ENCODE measurements at places on chromosomes 5 and 9.

GRCh38 chr5:14112998-14113652, 30.0 kb upstream of the TRIO start:
- no peak for DNase-seq

DNA sequence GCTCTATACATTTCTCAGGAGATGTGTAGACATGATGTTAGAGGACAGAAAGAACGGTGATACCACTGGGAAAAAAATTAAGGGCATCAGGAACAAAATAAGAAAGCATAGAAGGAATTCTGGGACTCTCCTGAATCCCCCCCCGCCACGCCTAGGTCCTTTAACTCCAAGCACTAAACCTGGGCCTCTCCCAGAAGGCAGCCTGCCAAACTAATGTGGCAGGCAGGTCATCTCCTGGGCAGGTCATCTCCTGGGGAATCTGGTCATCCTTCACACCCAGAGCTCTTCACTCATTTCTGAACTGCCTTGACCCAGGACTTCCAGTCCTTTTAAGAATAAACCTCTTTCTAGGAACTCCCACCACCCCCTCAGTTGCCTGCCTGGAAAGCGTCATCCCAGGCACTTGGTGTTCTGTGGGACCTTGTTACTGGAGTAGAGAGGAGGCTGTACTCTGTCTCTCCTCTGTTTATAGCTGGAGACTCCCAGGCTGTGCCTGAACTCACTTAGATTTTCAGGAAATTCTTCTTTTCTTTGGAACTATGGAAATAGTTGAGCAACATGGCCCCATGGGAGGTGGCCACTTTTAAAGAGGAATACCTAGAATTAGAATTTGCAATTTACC, 24.1 kb downstream of the PSAT1 start:
- DNase-seq = no peak

GRCh38 chr5:181041043-181041442, 977 bp downstream of the BTNL9 start:
- DNase-seq = no peak

DNA sequence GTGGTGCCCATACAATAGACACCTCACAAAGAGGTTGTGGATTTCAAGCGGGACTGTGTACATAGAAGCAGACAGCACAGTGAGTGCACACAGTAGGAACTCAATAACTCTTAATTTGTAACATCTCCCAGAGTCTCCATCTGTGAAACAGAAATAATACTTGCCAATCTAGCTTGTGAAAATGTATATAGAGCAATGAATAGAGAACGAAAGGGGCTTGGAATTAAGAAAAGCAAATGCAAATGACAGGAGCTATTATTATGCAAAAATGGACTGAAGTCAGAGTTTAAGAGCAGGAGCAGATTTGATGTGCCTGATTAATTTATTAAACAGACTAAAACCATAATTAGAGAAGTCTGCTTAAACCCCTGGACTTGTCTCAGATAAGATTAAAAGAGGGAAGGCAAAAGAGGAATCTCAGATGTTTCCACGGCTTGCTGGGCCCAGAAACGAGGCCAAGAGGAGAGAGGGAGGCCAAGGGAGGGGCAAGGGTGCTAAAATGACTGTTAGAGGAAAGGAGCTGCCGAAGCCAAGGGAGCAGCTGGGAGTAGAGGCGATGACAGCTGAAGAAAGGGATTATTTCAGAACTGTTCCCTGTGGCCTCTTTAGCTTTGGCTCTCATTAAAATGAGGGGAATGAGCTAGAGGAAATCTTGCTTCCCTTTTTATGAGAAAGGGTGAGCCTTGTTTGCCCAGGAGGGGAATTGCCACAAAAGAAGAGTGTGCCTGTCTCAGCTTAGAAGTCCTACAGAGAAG, 72.1 kb downstream of the FEM1C start:
- DNase-seq = no peak

DNA sequence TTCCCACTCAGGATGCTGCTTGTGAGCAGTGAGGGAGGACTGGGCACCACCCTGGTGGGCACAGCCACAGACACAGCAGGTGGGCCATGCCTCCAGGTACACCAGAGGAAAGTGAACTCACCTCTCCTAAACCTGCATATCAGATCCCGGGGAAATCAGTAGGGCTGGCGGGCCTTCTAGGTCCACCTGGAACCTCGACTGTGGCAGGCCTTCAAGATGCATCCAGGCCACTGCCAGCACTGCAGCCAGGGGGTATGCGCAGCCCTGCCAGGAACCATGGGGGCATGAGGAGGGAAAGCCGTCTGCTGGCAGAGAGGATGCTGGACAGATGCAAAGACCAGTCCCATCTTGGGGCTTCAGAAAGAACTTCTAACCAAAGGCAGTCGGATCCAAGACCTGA, 270.6 kb upstream of the IRX4 start:
- DNase-seq = no peak

DNA sequence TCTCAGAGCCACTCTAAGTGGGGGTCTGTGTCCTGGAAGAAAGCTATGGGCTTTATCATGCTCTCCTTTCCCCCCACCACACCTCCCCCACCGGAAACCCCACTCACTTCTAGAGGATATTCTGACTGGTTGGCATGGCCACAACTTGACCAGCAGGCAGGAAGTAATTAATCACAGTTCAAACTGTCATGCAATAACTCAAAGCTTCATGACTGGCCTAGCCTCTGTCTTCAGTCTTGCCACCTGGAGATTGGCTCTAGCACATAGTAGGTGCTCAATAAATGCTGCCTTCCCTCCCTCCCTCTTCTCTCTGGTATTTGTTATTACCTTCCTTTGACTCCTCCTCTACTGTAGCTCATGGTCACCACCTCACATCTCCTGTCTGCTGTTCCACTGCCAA, 124.7 kb downstream of the GABBR2 start:
- no peak for DNase-seq

- DNase-seq = peak; percentile 53
Measured at GRCh38 chr5:124745928-124746915, at the start of gene ZNF608. Gene ZNF608 (minus strand): TSS chr5:124746639. CDS start chr5:124744989, 1,650 bp downstream.

DNA sequence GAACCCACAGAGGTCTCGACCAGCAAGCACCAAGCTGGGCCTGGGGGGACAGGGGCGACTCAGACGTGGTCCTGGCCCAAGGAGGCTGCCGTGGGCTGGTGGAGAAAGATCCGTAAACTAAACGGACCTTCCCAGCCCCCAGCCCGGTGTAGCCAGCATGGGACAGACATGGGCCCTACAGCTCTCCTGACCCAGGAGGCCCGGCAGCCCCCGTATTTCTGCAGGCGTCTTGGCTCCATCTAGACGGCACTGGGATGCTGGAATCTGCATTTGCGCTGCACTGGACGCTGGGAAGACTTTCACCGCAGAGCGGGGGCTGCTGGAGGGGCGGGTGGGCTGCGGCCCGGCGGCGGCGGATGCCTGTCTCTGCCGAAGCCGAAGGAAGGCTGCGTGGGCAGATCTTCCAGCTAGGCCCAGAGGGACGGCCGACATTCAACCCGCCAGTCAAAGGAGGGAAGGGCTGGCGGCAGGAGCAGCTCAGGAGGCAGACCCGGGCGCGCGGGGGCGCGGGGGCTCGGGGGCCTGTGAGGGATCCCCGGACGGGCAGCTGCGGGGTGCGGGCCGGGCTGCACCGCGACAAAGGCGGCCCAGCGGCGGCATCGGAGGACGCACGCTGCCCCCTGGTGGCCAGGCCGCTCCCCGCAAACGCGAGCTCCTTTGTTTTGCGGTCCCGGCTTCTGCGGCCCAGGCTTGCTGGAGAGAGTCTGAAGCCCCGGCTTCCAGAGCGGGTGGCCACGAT, 266.2 kb downstream of the NSG2 start:
- DNase-seq = peak; percentile 60

DNA sequence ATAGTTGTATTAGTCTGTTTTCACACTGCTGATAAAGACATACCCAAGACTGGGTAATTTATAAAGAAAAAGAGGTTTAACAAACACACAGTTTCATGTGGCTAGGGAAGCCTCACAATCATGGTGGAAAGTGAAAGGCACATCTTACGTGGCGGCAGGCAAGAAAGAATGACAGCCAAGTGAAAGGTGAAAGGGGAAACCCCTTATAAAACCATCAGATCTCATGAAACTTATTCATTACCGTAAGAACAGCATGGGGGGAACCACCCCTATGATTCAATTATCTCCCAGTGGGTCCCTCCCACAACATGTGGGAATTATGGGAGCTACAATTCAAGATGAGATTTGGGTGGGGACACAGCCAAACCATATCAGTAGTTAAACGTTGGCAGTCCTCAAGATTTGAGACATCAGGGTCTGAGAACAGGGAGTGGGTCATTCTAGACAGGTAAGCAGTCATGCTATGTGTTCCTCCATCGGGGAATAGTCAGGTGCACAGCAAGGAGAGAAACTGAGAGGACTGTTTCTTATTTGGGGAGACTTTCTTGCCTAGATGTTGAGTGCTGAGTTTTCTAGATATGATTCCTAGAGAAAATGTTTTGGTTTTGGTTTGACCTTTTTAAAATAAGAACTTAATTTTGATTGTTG, 45.8 kb upstream of the ENTREP1 start:
- no peak for DNase-seq

DNA sequence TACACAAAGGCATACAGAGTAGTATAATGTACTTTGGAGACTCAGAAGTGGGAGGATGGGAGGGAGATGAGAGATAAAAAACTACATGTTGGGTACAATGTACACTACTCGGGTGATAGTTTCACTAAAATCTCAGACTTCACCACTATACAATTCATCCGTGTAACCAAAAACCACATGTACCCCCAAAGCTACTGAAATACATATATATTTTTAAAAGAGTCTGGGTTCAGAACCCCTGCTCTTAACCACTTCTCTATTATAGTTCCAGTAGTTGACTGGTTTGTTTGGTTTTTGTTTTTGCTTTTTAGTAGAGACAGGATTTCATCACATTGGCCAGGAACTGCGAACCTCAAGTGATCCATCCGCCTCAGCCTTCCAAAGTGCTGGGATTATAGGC, 22.6 kb downstream of the SGTB start:
- DNase-seq = no peak

DNA sequence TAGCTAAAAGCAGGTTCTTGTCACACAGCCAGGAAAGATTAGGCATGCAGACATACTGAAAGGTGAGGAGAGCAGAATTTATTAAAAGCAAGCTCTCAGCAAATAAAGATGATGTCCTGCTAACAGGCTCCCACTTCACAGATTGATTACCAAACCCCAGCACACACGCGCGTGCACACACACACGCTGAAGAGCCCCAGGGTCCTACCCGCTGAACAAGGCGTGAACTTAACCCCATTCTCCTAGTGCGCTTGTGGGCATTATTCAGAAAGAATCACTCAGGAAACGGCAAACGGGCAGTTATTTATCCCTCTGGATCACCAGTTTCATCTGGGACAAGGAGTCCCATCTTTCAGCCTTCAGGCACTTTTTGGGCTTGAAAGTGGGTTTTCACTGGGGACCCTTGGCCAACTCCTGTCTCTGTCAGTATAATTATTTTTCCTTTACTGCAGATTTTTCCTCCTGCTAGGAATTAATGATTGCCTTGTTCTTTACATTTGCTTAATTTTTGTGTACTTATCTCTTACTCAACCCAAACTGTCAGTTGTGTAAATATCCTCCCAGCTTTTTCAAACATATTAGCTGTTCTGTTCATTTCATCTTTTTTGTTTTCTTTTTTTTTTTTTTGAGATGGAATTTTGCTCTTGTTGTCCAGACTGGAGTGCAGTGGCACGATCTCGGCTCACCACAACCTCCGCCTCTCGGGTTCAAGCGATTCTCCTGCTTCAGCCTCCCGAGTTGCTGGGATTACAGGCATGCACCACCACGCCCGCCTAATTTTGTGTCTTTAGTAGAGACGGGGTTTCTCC, 92.6 kb downstream of the RIC1 start:
- no peak for DNase-seq

DNA sequence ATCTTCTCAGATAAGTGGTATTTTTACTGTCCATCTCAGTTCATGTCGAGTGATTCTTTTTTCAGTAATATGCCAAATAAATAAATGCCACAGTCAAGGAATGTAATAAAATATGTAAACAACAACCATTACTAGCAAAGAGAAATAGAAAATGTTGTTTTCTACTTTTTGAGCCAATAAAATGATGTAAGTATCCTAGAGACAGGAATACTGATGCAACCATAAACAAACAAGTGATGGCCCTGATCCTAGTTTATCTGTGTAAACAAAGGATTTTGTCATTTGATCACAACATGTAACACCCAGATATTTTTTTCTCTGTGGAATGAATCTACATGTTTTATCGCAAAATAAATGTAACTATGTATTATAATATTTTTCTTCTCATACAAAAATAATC, 1852.8 kb downstream of the EFNA5 start:
- no peak for DNase-seq

- DNase-seq = no peak
Measured at GRCh38 chr9:115690786-115691496, 462.6 kb upstream of the PAPPA start.

DNA sequence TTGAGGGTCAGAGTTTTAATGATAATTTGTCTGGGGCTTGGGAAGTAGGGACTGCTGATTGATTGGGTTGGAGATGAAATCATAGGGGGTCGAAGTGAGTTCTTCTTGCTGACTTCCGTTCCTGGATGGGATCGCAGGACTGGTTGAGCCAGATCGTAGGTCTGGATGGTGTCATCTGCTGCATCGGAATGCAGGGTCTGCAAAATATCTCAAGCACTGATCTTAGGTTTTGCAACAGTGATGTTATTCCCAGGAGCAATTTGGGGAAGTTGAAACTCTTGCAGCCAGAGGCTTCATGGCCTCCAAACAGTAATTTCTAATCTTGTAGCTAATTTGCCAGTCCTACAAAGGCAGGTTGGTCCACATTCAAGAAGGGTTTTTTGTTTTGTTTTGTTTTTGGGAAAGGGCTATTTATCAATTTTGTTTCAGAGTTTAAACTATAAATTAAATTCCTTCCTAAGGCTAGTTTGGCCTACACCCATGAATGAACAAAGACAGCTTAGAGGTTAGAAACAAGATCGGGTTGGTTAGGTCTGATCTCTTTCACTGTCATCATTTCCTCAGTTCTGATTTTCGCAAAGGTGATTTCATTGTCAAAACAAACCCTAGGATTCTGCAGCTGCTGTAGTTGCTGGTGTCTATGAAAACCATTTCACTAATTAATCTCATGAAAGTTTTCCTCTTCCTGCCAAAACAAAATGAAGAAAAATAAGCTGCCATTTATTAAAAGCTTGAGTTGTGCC, 388.0 kb downstream of the TMEM232 start:
- DNase-seq = no peak

GRCh38 chr5:92494508-92494907, 1086.5 kb downstream of the NR2F1-AS1 start:
- no peak for DNase-seq

DNA sequence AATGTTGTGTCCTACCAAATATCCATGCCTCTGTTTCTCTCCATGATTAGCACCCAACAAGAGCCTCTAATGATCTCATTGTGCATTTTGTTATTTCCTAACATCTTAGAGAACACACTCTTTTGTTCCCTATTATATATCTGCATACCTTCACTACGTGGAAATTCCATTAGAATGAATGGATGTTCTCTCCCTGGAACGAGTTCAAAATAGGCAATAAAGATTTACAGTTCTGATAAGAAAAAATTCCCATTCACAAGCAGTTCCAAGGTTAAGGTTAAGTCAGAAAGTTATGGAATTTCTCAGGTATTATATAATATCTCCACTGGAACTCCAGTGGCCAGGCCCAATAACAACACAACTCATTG, 83.7 kb downstream of the TRPM6 start:
- no peak for DNase-seq

- no peak for DNase-seq
Measured at GRCh38 chr5:107431536-107431935, 239.2 kb downstream of the EFNA5 start.
